ENCODE measurements at places on chromosomes 12 and 14.

- DNase-seq: no peak
Measured at GRCh38 chr14:68099495-68100045, 280.0 kb downstream of the RAD51B start.

DNA sequence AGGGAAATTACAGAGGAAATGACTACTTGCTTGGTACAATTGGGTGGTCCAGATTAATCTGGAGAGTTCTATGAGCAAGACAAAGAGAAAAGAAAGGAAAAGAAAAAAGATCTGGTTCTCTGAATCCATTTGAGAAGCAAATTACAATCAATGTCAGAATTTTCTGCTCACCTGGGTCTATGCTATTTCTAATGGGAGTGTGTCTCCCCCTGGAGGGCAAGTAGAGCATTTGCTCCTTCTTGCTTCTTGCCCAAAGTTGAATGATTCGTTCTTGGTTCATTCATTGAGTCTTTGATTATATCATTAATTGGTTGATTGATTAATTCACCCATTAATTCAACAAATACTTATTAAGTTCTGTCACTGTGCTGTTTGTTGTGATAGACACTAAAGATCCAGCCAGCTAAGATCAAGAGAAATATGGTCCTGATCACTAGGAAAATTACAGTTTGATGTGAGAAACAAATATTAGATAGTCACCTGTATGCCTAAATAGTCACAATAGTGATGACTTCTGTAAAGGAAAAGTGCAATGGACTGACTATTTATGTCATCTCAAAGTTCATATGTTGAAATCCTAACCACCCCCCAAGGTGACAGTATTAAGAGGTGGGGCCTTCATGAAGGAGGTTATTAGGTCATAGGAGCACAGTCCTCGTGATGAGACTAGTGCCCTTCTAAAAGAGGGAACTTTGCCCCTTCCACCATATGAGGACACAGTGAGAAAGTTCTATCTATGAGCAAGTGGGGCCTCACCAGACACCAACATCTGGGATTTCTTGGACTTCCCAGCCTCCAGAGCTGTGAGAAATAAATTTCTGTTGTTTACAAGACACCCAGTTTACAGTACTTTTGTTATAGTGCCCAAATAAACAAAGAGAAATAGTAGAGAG lies 8.0 kb upstream of the ASB8 start:
- DNase-seq: no peak

GRCh38 chr14:29603696-29604095 lies 324.0 kb downstream of the PRKD1 start:
- no peak for DNase-seq

DNA sequence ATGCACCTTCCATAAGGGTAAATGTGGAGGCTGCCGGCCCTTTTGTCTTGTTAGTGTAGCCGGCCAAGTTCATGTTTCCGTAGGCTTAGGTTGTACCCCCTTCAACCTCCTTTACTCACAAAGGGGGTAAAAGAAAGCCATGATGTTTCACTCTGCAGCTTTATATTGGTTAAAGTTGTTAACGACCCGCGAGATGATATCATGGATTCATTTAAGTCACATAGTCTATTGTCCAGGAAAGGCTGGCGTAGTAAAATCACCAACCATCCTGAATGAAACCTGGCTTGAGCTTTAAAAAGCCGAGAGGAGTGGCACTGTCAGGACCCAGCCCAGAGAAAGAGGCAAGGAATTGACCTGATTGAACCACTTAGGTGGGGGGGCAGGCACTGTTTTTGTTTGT lies 1.3 kb downstream of the UNG start:
- no peak for DNase-seq

DNA sequence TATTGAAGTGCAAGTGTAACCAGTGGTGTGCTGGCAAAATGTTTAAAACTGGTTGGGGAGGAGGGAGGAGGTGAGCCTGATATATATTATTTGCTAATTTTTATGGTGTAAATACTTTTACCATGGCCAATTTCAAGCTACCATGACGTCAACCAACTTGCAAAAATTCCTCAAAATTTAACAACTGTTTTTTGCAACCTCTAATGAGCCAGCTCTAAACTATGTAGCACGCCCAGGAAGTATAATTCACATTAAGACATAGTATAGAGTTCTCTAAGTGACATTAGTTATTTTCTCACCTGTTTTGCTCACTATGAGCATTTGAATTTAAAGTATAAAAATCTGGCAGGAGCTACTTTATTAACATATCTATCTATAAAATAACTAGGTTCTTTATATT lies 41.4 kb downstream of the ATL1 start:
- no peak for DNase-seq

DNA sequence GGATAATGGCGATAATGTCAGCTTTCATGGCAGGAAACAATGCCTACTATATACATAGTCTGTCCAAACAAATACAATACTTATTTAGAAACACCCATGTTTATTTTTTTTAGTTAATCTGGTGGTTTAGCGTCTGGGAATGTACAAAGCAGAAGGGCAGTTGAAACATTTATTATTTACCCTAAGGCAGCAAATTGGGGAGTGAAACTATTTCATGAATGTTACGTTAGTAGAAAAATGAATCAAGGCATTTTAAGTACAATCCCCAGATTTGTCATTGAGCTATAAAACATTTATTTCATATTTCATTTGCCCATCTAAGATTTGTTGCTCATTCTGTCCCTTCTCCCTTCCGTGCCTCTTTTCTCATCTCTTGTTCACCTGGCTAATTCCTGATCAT lies 87.1 kb upstream of the ATF1 start:
- DNase-seq: no peak

- DNase-seq: peak; percentile 53
Measured at GRCh38 chr12:53499266-53500141, at the start of gene MAP3K12. Gene MAP3K12 (minus strand): TSS chr12:53499458. CDS start chr12:53487391, 12,067 bp downstream.

DNA sequence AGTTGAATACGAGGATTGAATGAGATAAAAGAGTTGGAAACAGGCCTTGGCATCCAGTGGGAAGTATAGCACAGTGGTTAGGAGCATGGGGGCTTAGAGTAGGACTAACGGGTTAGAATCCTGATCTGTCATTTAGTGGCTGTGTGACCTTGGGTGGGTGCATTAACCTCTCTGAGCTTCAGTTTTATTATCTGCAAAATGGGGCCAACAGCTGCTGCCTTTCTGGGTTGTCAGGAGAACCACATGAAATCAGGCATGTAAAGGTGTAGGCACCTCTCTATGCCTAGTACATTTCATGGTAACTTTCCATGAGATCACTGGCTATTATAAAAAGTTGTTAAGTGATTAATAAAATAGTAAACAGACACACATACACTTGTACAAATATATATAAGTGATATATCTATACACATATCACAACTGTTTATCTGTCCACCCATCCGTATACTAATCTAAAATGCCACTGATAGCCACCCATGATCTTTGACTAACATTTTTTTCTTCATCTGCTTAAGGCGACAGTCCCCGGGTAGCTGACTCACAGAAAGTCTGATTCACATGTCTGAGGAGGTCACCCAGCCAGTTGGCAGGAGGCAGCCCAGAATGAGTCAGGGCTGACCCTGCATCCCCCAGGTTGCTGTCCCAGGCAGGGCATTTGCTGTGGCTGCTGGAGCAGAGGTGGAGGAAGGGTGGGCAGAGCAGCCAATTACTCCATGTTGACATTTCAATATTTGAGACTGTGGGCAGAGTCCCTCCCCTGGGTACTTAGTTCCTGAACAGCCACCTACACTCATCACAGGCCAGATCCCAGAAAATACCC lies 125.6 kb upstream of the NOS1 start:
- no peak for DNase-seq

GRCh38 chr12:52946797-52947547 lies 1.9 kb upstream of the KRT18 start:
- no peak for DNase-seq

- no peak for DNase-seq
Measured at GRCh38 chr14:76090616-76091391, 60.9 kb upstream of the GPATCH2L start.

- DNase-seq: no peak
Measured at GRCh38 chr12:110071504-110071903, 23.2 kb upstream of the C12orf76 start.

DNA sequence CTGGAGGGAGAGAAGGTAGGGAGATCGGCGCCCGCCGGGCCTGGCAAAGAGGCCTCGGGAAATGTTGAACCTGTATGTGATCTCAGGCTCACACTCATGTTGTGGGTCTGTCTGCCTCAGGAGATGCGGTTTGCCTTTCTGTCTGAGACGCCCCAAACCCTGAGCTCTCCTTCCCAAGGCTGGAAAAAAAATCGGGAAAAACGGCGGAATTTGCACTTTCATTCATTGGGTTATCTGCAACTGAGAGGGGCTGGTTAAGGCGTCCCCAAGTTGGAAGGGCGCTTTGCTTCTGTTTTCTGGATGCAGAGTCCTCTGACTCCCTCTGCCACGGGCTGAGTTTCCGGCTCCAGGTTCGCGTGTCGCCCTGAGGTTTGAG lies 5.0 kb upstream of the HOXC9 start:
- no peak for DNase-seq

DNA sequence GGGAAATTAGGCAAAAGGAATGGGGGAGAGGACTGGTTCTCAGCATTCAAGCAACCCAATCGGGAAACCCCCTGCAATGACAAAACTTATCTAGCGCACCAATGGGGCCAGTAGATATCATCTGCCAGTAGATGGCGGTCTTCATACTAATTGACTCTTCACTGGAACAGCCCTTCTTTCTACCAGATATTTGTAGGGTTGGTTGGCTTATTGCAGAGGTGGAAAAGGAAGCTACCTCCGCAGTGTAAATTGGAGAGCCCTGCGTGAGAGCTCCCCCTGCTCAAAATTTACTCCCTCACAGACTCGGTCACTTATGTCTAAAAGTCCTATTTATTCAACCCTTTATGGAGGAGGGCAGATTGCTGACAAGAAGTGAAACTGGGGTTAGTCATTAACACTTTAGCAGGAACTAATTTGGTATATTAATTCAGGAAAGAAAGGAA lies 166.1 kb upstream of the CCND2 start:
- peak; percentile 57 for DNase-seq

- no peak for DNase-seq
Measured at GRCh38 chr12:93571925-93572711, at the start of gene SOCS2. Gene SOCS2 (plus strand): TSS chr12:93572675. CDS start chr12:93572898, 223 bp downstream.

DNA sequence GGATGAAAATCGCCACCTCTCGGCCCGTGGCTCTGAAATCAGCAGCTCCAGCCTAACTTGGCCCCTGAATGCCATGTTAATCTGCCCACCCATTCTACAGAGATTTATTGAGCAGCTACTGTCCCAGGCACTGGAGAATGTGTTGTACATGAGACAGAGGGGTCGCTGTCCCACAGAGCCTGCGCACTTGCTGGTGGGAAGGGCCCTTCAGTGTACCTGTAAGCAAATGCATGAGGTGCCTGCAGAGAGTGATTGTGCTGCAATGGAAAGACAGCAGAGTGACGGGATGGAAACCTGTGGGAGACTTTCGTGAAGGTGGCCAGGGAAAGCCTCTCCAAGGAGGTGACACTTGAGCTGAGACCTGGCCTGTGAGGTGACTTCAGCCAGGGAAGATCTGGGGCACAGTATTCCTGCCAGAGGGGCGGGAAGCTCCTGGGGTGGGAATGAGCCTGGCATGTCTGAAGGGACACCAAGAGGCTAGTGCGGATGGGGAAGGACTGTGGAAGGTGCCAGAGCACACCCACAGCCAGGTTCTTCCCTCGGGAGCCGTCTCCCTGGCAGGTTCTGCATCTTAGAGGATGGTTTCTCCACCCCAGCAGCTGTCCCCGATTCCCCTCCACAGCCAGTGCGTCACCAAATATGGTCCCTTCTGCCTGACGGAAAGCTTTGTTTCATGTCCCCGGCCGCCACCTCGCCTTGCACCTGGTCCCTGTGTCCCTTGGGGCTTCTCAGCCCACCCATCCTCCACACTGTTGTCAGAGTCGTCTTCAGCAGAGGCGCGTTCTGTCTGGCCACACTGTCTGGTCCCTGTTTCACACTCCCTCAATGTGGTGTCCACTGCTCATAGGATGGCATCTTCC lies 8.7 kb downstream of the SMIM41 start:
- no peak for DNase-seq
